NCI-H526 treated with DMSO at 0.1 percent for 48 hours (cell line): ENCODE measurements at places on chromosomes 2 and 18.
A peak's percentile ranks its signal among the peaks of the same experiment; 100 is the strongest.

GRCh38 chr2:223328578-223328977, 273.6 kb downstream of the SCG2 start:
- no peak for DNase-seq

- no peak for DNase-seq
Measured at GRCh38 chr2:144459286-144459685, 60.6 kb downstream of the ZEB2 start.

DNA sequence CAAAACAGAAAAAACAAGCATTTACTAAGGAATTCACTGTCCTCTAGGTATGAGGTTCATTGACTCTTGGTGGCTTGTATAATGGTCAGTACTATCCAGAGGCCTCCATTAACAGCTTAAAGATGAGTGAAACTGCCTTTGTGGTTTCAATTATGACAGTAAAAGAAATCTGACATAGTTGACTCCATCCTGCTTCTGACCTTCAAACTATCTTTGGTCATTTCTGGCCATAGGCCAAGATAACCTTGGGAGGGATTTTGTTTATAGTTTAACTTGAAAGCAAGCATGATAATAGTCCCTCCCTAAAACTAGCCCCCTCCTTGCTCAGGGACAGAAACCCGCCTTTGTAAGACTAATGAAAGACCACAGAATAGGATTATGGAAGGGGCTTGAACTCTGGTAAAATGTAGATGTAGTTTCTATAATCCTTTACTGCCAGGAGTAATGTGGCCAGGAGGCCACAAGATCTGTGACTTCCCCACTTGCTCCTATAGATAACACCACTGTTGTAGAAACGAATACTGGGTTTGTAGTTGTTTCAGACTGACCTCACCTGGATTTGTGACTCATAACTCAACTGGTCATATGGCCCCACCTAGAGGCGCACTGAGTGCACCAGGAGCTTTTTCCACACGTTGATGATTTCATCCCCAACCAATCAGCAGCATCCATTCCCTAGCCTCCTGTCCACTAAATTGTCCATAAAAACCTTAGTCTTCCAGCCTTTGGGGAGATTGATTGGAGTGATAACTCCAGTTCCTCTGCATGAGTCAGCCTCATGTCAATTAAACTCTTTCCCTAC, 8.6 kb upstream of the PLEKHM3 start:
- peak; percentile 12 for DNase-seq

GRCh38 chr2:183428881-183429280, 304.6 kb downstream of the NUP35 start:
- DNase-seq: no peak

DNA sequence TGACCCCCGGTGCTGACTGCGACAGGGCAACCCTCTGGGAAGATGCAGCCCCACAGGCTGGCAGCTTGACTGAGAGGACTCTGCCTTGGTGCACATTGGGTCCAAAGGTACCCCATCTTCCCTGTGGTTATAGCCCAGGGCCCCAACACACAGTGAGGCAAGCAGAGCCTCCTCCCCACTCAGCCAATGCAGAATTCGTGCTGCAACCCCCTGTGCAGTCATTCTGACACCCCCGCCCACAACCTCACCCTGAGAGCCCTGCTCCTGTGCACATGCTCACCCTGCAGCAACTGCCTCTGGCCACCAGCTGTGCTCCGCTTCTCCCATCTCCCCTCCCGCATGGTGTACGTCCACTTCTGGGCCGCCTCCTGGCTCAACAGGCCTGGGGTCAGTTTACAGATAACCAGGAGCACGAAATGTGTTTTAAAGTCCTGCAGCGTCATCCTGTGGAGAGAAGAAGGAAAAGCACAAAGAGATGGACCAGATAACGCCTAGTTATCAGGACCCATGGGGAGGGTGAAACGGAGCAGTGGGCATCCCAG, 24.4 kb downstream of the CAPN14 start:
- DNase-seq: no peak

GRCh38 chr18:49944663-49945062, 131.3 kb upstream of the ACAA2 start:
- DNase-seq: no peak

GRCh38 chr18:26956863-26957262, 91.4 kb upstream of the AQP4 start:
- DNase-seq: no peak

DNA sequence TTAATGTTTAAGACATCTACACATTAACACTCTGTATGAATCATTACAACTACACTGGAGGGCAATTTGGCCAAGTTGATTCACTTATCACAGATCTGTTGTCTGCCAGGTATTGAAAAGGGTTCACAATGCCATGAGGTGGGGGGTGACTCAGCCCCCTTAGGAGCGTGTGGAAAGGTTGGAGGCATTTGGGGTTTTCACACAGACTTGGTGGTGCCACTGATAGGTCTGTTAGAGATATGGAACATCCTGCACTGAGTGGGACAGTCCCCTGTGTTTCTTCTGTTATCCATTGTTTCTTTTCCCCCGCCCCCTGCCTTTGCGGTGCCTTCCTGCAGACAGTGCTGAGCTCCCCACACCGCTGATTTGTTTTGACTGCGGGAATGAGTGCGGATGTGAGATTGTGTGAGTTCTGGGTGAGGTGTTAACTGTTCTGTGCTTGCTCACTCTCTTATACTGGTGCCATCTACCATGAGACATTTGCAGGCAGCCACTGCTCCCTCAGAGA, 9.3 kb upstream of the TSN start:
- no peak for DNase-seq

DNA sequence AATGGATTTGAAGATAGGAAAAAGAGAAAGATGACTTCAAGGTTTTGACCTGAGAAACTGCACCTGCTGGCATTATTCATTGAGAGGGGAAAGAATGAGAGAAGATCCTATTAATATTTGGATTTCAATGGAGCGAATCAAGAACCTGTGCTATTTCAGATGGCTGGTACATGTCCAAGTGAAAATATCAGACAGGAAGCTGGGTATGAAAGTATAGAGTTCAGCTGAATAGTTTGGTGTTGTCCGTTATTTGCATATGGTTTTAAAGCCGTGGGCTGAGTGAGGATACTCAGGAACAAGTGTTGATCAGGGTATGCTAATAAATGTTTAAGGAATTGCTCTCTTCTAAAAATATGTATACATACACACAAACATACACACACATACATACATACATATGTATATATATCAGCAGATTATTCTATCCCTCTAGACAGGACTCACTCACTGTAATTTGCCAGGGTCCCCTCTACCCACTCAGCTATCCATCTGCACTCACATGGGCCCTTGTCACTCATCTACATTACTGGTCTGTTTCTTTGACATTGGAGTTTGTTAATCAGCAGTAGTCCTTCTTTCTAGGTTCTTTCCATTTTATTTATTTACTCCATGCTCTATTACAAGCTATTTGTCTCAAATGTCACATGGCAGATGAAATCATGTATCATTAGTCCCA, 33.9 kb upstream of the IKZF2 start:
- no peak for DNase-seq

- no peak for DNase-seq
Measured at GRCh38 chr2:29697715-29698114, 223.7 kb downstream of the ALK start.

- DNase-seq: no peak
Measured at GRCh38 chr2:68428746-68429145, 38.3 kb downstream of the FBXO48 start.
